ENCODE measurements at places on chromosomes 5 and 9.
A peak's percentile ranks its signal among the peaks of the same experiment; 100 is the strongest.

DNA sequence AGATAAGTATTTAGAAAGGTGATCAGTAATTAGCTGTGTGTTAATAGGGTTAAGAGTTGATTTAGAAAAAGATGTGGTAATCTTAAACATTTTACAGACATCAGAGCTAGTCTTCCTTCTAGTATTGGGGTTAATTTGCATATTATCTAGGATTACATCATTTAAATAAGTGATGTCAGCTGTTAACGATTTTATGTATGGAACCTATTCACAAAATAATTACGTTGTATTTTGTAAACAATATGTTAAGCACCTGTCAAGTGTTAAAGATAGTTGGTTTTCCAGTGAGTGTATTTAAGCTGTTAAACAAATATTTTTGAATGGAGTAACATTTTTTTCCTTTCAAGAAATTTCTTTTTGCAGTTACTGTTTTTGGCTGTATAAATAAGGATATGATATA lies 2.2 kb downstream of the DCP2 start:
- no peak for DNase-seq

DNA sequence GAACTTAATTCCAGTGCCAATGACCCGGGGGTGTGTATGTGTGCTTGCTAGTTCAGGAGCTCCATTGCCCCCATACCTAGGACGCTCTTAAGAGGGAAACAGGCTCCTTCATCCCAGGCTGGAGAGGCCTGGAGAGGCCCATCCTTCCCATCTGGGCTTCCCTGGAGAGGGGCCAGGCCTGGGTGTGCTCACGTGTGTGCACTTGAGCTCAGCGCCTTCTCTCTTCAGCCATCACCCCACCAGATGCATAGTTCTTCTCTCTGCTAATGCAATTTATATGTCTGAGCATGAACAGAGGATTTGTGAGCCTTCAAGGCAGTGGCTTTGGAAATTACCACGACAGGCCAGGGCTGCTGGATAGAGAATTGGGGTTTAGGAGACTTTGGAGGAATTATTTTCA lies 48.6 kb upstream of the SHB start:
- DNase-seq: peak; percentile 76

DNA sequence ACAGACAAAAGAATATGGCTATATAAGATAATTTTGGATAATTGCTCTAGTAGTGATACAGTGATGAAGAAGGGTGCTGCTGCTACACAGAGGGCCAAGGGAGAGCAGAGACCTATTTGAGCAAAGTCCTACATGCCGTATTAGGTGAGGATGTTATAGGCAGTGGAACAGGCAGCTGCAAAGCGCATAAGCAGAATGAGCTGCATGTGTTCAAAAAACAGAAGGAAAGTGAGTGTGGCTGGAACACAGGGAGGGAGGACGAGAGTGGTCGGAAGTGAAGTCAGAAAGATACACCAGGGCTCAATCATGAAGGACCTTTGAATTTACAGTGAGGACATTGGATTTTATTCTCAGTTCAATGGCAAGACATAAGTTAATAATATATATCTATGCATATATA lies 35.4 kb downstream of the ITGA2 start:
- no peak for DNase-seq

DNA sequence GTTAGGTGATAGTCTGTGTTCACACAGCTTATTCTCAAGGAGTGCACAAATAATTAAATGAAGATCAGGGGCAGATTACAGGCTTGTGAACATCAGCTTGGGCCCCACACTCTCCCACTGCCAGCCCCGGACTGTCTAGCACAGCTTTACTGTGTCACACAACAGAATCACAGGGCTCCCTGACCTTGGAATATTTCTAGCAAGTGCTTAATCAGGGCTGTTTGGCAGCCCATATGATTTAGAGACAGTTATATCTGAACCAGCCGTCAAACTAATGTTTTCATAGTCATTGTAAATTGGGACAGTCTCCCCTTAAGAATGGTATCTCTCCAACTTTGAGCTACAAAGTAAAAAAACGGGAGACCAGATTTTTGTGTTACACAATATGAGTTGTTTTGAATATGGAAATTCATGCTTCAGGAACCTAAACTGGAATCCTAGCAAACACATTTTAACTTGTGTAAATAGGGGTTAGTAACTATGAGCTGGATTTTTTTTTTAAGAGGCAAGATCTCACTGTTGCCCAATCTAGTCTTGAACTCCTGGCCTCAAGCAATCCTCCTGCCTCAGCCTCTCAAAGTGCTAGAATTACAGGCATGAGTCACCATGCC lies 517.6 kb downstream of the BNC2 start:
- DNase-seq: no peak

DNA sequence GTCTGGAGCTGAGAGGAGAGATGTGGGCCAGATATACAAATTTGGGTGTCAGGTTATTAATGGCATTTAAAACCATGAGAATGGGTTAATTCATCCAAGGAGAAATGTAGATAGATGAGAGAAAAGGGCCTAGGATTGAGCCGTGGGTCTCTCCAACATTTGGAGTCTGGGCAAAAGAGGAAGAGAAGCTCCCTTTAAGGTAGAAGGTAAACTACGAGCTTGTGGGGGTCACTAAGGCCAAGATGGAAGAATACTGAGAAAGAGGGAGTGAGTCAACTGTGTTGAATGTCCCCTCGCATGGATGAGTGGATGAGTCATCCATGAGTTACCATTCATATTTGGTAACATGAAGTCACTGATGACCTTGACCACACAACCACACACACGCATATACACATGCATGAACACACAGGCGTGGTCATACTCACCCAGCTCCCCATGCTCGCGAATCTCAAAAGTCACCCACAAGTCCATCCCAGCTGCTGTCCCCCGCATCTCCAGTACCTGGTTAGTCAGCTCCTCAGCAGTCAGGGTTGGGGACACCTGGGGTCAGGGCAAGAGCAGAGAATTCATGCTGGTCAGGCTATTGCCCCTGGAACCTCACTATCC lies 6.8 kb upstream of the FCHSD1 start:
- DNase-seq: no peak

DNA sequence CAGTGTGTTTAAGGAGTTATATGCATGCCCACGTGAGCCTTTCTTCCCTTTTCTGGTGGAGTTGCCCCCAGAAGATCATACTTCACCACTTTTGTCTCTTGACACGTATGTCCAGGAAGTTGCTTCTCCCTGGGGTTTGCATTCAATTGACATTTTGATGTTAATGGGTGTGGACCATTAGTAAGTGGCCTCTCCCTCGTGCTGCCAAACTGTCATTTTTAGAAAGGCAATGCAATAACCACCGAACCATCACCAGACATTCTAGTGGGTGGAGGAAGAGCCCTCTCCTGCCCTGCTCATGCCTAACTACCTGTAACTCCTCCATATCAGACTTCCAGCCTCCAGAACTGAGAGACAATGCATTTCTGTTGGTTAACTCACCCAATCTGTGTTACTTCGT lies 290.8 kb downstream of the ATPSCKMT start:
- DNase-seq: no peak

All from NCI-H1092 (cell line).